Calu3 (cell line): ENCODE measurements at places on chromosomes 7 and 10.

- no peak for DNase-seq
Observed at GRCh38 chr7:68787566-68787965, 810.7 kb upstream of the AUTS2 start.

DNA sequence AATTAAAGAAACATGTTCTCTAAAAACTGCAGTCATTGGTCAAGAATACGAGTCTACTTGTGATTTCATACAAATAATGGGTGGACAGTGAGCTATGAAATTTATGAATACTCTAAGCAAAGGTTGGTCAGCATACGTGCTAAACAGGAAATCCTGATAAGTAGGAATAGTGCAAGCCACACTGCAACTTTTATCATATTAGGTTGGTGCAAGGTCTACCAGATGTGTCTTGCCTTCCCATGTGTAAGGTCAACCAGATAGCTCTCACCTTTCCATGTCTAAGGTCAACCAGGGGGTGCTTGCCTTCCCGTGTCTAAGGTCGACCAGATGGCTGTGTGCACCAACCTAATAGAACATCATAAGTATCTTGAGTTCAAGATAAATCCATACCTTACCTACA, 2.0 kb upstream of the ITGB1 start:
- DNase-seq: no peak

GRCh38 chr10:21402606-21403083, 122.8 kb downstream of the SKIDA1 start:
- DNase-seq: no peak

GRCh38 chr7:158445421-158446175, 142.0 kb downstream of the PTPRN2 start:
- DNase-seq: no peak

GRCh38 chr7:90412458-90413184, 9.4 kb downstream of the CLDN12 start:
- DNase-seq: peak; percentile 66

GRCh38 chr10:79046741-79047583, 21.8 kb upstream of the ZMIZ1 start:
- no peak for DNase-seq

- no peak for DNase-seq
Observed at GRCh38 chr10:123651421-123652047, 14.6 kb upstream of the GPR26 start.

GRCh38 chr7:65354263-65354662, 19.4 kb upstream of the ZNF92 start:
- DNase-seq: no peak

DNA sequence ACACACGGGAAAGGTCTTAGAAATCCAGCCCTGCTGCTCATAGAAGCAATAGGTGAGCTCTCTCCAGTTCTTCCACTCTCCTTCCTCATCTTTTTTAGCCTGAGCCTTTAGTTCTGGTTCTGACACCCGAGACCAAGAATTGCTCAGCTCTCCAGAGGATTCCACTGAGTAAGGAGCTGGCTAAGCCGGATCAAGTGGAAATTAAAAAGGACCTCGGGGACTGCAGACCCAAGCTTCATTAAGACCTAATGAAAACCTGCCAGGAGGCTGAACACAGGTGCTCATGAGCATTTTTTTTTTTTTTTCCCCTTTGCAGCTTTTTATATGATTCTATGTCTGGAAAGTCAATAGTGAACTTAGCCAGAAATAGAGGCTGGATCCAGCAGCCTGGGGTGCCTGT, 1176.0 kb upstream of the AUTS2 start:
- no peak for DNase-seq

DNA sequence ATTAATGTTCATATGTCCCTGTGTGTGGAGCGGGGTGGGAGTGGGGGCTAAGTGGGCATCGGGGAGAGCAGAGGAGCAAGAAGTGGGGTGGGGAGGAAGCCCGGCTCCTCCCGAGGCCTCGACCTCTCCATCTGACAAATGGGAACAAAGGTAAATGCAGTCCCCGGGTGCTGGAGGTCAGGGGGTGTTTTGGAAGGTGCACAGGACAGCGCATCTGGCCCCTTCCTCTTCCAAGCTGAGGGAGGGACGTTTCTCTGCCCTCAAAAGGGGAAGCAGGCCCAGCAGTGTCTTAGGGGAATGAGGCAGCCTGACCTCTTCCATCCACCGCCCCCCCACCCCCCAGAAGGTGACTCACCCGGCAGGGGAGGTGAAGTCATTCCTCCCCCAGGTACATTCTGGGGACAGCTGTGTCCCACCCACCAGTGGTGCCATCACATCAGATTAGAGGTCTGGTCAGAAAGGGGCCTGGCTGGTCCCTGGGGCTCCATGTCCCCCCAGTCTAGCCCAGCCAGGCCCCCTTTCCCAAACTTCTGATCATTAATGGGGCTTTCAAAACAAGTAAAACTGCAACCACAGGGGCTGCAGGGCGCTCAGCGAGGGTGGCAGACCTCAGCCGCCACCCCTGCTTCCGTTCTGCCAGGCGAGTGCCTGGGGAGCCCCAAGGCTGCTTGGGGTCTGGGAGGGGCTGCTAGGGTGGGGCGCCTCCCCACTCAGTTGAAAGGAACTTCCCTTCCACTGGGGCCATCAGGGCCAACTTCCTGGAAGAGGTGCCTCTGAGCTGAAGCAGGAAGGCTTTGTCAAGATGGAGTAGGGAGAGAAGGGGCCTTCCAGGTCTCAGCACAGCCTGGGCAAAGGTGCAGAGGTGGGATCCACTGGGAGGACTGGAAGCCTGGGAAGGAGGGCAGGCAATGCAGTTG, 10.8 kb downstream of the LFNG start:
- peak; percentile 58 for DNase-seq

DNA sequence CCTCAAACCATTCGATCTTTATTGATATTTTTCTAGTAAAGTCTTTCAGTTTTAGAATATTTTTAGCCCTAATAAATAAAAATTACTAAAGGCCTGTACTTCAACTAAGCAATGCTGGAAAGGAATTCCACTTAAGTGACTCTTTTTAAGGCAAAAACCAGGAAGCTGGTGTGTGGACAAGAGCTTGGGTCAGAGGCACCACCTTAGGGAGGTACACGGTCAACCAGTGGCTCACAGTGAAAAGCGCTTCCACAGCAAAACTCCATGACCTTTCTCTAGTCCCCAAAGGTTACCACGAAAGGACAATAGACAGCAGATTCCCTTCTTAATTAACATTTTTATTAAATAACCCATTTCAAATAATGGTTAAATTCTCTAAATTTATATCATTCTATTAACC, 31.2 kb downstream of the ARL3 start:
- no peak for DNase-seq

- DNase-seq: no peak
Observed at GRCh38 chr7:2611401-2611800, 20.4 kb upstream of the TTYH3 start.

- DNase-seq: no peak
Observed at GRCh38 chr7:50607524-50608125, 42.4 kb upstream of the DDC start.

DNA sequence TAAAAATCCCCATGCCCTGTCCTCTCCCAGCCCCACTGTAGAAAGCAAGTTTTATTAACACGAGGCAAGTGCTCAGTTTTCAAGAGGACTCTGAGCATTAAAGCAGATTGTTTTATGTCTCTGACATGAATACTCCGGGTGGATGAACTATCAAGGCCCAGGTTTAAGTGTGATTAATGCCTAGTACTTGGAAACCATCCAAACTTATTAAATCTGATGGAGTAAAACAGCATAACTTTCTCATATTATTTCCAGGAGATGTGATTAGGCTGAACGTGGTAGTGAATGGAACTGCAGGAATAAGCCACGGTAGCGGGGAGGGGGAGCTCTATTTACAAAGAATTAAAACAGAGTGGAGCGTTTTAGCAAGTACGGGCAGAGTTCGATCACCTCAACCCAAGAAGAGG, 144.2 kb upstream of the RNF32 start:
- no peak for DNase-seq

GRCh38 chr10:112963835-112964234, 13.8 kb downstream of the TCF7L2 start:
- DNase-seq: no peak

DNA sequence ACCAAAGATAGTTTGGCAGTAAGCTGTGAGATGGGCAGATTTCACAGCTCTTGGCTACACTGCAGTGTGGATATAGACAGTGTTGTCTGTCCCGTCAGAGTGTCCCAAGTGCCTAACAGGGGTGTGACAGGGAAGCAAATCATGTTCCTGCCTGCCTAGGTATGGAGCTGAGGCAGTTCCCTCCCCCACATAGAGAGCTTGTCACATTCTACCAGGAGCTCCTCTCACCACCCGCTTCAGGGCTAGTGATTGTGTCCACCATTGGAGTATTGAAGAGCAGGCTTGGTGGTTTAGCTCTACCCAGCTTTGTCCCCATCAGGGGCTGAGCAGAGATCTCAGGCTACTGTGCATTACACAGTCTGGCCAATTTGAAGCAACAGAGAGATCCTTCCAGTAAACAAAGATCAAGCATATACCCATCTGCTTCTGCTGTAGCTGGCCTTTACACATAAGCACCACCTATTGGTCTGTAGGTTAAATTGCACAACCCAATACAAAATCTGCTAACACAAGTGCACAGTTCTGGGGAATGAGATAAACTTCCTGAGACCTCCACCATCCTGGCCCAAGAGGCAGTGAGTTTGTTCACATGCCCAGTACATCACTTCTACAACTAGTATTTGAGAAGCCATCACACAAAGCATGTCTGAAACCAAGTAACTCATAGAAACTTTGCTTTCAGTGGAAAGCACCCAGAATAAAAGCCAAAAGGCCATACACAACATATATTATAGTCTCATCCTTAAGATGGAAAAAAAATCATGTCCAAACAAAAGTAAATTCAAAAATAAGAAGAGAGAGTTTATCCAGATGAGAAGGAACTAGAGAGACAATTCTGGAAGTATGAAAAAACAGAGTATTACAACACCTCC, 67.3 kb downstream of the GLCCI1 start:
- DNase-seq: no peak

DNA sequence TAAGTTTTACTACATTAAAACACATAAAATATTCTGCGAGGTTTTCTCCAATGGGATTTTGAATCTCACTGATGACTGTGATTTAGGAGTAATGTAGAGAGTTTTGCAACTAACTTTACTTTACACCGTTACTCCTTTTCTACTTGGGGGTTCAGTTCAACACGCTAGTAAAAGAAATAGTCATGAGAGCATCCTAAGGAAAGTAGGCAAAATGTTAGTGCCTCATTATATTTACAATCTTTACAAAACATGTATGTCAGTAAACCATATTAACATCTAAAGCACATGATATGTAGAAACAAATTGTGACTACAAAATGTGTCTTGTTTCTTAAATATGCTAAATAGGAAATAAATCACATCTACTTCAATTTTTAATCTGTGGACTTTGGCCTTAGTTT, 6.0 kb downstream of the MEOX2 start:
- no peak for DNase-seq

DNA sequence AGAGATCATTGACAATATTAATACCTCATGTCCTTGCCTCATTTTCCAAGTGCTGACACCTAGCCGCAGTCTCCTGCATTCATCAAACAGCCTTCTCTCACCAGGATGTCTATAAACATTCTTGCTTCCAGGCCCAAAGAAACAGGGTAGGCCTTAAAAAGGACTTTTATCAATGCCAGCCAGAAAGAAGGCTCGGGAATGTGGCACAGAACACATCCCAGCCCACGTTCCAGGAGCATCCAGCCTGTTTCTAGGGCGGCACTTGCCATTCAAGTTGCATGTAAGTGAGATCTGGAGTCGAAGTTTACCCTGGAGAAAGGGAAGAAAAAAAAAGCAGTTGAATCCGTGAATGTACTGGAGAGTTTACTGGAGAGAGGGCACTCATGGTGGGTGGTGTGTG, 1083.1 kb downstream of the KCNMA1 start:
- DNase-seq: no peak

DNA sequence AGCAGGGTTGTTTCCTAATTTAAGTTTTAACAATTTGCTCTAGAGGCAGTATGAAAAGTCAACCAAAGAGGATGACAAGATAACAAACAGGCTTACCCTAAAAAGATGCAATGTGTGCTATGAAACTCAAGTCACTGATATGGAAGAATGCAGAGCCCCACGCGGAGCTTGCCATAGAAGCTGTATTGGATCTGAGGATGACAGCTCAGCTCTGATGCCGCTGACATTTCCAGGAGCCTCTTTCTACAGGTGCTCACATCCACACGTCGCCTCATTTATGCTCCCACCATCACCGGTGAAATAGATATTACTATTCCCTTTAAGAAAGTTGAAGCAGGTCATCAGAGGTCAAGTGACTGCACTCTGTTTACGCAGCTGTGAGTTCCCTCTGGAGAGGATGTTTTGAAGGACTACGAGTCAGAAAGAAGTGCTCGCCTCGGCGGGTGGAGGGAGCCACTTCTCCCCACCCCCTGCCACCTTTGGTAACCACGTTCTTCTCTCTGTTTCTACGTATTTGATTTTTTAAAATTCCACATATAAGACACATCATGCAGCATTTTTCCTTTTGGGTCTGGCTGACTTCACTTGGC, 275.4 kb downstream of the GLRX3 start:
- DNase-seq: no peak
